ENCODE measurements at places on chromosomes 4 and X.
A peak's percentile ranks its signal among the peaks of the same experiment; 100 is the strongest.

DNA sequence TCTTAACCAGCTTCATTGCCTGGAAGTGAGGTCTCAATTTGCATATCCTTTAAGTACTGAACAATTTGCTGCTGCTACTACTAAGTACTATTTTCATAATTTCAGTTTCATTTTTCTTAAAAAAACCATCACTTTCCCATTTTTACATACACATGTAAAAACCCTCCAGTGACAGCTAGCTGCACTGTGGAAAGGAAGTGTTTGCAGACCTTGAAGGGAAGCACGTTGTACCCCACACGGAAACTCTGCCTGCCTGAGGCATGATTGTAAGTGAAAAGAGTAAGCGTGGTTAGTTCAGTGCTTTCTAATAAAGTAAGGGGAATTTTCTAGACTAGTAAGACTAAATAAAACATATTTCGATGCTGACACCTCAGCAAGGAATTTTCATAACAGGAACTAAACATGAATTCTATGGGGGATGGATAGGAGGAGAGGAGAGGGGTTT is 103.6 kb downstream of the RAPGEF2 start:
- peak; percentile 41 for DNase-seq

DNA sequence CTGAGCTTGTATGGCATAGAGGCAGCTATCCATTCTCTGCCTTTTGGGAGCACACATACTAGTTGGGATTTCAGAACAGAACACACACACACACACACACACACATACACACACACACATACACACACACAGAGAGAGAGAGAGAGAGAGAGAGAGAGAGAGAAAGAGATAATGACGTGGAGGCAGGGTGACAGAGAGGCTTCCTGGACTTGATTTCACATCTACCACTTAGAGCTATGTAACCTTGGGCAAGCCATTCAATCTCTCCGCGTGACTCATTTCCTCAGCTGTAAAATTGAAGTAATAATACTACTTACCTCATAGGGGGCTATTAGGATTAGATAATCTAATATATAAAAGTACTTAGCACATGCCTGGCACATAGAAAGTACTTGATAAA is 12.3 kb upstream of the GRIA3 start:
- DNase-seq: peak; percentile 24

DNA sequence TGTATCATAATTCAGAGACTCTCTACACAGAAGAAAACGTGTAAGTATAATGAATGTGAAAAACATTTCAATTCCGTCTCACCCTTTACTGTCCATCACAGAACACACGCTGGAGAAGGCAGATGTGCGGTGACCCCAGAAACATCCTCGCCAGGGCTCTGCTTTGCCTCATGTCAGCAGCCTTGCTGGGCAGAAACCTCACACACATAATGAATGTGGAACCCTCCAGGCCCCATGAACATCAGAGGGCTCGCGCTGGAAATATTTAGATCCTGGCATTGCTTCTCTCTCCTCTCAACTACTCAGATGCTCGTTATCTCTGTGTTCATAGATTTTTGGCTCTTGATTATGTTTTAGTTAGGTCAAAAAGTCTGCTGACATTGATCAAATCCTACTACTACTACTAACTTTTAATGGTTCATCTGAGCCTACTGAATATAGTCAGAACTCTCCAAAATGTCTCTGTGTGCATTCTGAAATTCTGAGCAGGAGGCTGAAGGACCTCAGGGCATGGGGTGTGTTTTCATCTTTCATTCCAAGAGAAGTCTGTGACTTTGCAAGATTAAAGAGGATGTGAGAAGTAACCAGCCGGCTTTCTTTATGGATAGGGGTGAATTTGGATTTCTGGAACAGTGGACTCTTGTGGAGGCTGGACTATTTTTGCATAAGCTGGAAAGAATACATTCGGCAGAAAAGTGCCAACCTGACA is 27.0 kb downstream of the SMIM43 start:
- DNase-seq: no peak

DNA sequence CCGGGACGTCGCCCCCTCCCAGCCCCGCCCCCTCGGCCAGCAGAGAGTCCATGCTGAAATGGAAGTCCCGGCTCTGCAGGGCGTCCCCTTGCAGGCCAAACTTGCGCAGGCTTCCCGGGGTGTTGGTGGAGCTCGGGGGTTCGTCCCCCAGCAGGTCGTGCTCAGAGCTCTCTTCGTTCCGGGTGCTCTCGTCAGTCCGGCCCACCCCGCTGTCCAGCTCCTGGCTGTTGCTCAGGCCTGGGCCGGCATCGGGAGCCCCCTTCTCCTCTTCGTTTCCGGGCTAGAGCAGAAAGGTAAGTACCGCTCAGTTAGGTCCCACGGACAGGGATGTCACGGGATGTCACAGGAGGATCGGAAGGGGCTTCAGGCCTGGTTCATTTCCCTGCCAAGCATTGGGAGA is 10.2 kb downstream of the SSR4 start:
- DNase-seq: no peak

Data from hematopoietic multipotent progenitor cell treated with erythropoietin and hydrocortisone succinate and interleukin-3 and kit ligand, for 6 days (in vitro differentiated cells).